Omental fat pad (tissue), 4 donors: ENCODE measurements at places on chromosomes 5 and 9.

GRCh38 chr5:53915120-53915519 lies 354.7 kb downstream of the NDUFS4 start:
- DNase-seq: no peak

DNA sequence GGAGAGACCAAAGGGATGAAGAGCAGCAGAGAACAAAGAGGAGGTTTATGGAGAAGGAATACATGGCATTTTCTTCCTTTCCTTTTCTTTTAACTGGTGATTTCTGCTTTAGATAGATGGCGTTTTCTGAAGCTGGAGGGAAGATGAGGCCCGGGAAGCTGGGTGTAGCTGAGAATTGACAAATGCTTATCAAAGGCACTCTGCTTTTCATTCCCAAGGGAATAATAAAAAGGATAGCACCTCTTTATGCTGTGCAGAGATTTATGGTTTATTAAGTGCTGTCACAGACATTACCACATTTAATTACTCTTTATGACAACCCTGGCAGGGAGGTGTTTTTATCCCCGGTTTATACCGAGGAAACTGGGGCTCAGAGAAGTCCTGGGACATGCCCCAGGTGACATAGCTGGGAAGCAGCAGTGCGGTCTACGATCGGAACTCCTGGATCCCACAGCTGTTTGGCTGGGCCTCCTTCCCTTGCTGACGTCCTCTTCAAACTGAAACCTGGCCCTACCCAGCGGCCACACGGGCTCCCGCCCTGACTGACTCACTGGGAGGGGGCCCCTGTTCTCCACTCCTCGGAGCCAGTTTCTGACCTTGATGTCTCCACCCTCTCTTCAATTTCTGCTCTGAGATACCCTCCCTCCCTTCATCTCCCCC lies 8.2 kb upstream of the EPB41L4B start:
- no peak for DNase-seq

- DNase-seq: no peak
These were observed 152.8 kb upstream of the PRLR start for GRCh38 chr5:35383041-35383440.

- no peak for DNase-seq
These were observed 234.8 kb downstream of the CSNK1G3 start for GRCh38 chr5:123746683-123747360.

DNA sequence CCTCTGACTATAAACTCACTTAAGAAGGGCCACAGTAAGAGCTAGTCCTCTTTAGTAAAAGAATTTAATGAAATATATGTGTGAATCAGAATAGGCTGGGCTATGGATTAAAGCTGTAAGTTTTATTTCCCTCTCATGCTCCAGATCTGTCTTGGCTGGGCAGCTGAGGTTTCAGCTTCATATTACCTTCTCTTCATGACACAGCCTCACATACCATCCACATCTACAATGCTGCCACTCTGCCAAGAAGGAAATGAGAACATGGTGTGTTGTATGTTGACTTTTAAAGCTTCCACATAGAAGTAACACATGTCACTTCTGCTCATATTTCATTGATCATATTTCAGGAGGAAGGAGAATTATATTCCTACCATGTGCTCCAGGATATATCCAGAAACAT lies 776.0 kb upstream of the ACO1 start:
- DNase-seq: no peak

DNA sequence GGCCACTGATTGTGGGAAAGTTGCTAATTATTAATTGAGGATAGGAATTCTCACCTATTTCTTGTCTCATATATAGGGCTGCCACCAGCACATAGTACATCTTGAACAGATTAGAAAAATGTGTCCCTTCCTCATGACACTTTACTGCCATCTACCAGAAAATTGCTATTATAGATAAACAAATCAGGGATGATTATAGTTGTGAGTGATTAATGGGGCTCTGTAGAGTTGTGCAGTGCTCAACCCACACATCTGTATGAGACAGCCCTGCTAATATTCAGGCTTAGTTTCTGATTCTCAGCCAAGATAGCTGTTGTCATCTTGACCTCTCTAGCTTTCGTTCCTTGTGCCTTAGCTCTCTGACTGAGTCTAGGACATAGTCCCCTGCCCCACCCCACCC lies 373.3 kb downstream of the TLE4 start:
- DNase-seq: no peak

DNA sequence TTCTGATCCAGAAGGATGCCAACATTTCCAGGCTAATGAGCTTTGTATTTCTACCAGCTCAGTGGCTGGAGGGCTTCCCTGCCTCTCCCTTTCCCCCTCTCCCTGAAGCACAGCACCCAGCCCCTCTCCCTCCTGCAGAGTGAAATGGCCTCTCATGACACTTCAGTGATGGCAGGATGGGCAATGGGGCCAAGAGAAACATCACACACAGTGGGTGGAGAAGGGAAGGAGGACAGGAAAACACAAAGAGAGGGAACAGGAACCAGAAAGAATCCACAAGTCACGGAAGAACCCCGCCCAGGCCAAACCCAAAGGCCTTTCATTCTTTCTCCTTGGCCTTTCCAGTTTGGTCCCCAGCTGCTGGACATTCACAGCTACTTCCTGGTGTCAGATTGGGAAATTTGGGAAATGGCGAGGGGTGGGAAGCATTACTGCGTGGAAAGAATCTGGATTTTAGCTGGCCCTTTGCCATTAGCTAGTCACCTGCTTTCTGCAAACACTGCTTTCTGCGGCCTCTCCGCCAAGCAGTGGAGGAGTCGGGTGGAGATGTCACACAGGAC lies 82.6 kb downstream of the GLDC start:
- no peak for DNase-seq

DNA sequence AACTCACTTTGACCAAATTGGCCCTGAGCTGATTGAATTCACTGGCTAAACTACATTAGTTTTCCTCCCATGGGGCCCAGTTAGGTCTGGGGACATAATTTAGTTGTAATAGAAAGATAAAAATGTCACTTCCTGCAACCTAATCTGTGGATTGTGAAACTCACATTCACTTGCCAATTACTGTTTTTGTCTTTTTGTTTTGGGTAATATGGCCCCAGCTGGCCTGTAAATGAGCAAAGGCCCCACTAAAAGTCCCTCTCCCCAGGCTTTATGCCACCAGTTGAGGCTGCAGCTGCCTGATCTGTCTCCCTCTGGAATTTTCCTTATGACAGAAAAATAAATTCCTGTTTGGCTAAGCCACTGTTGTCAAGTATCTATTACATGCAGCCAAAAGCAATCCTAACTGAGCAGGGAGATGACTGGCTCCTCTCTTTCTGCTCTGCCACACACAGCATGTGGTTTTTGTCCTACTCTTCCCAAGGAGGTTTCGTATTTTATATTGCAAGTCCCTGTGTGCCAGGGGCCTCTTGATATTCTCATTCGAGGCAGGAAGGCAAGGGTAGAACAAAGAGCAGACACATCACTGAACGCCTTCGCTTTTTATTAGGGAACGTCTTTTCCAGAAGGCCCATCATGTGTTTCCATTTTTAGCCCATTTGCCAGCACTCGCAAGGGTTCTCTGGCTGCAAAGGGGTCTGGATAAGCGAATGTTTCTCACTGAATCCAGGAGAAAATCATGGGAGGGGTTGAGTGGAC lies 24.1 kb upstream of the SLC25A48 start:
- no peak for DNase-seq

DNA sequence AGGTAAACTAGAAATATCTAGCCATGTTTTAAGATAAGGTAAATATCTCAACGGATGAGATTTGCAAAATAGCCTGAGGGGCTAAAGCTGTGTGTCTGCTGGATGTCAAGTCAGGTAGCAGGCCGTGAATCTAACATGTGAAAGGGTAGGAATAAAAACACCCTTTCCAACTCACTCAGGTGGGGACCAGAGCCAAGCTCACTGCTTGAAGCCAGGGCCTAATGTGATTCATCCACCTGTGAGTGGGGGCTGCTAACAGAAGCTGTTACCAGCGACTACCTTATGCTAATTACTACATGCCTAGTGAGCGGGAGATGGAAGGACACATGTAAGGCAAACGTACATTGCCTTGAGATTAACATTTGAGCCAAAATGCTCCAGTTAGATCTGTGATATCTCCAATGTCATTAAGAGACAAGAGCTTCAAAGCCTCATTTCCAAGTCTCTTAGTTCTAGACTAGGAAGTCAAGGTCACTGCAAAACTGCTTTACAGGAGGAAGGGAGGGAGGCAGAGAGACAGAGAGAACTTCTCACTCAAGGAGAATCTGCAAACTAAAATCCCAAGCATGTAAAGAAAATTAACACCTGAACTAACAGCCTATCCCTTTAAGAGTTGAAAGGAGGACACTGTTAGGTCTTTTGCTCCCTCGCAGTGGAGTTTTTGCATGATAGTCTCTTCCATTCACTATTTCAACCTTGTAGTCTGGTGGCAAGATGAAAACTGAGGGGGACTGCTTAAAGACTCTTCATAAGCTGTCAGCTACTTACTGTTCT lies 141.6 kb upstream of the RPS23 start:
- no peak for DNase-seq

- no peak for DNase-seq
These were observed 189.9 kb upstream of the PRLR start for GRCh38 chr5:35420200-35420599.

- DNase-seq: no peak
These were observed 117.7 kb downstream of the DOCK2 start for GRCh38 chr5:169754737-169755136.

DNA sequence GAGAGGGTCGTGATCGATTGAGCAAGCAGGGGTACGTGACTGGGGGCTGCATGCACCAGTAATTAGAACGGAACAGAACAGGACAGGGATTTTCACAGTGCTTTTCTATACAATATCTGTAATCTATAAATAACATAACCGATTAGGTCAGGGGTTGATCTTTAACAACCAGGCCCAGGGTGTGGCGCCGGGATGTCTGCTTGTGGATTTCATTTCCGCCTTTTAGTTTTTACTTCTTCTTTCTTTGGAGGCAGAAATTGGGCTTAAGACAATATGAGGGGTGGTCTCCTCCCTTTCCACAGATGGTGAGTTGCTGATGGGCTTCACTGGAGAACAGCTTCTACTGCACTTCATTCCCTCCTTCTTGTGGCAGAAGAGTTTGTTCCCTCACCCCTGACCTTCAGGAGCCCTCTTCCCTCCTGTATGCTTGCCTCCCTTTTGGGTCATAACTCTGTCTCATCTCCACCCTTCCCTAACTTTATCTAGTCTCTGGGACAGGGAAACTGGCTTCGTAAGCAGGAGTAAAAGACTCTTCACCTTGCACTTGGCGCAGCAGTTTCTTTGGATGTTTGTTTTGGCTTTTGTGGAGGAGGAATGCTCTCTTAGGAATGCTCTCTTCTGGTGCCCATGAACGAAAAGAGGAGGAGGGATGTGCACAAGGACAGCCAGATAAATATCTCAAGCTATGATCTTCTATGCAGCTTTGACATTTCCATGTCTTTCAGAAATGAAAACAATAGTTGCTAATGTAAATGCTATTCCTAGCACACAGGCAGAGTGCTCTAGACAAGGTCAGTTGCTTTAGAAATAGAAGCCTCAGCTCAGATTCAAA lies 139.8 kb upstream of the RPS23 start:
- DNase-seq: no peak

- DNase-seq: no peak
These were observed 100.1 kb upstream of the PCA3 start for GRCh38 chr9:76664120-76664519.

DNA sequence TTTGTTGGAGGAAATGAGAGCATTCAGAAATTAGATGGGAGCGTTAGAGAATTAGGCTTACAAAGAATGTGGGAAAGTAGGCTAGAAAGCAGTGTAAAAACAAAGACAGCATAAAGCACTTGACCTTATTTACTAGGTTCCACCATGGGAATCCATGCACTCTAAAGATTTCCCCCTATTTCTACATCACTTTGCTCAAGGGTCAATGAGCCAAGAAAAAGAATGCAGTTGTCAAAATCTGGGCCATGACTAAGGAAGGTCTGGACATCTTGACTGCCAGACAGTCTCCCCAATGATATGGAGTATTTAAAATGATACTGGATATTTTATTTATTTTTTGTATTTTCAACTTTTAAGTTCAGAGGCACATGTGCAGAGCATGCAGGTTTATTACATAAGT lies 3.4 kb downstream of the TLR4 start:
- DNase-seq: no peak

- DNase-seq: no peak
These were observed 15.4 kb downstream of the CCT5 start for GRCh38 chr5:10265245-10266109.

DNA sequence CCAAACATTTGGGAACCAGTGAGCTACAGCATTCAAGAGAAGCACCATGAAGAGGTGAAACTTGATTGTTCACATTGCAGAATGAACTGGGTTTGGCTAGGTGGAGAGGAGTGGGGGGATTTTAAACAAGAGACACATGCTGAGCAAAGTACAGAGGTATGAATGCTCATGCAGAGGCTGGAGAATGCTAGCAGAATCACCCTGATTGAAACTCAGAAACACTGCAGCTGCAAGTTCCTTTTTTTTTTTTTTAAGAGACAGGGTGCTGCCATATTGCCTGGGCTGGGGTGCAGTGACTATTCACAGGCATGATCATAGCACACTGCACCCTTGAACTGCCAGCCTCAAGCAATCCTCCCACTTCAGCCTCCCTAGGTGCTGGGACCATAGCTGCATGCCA lies 35.1 kb downstream of the DENND1A start:
- no peak for DNase-seq

DNA sequence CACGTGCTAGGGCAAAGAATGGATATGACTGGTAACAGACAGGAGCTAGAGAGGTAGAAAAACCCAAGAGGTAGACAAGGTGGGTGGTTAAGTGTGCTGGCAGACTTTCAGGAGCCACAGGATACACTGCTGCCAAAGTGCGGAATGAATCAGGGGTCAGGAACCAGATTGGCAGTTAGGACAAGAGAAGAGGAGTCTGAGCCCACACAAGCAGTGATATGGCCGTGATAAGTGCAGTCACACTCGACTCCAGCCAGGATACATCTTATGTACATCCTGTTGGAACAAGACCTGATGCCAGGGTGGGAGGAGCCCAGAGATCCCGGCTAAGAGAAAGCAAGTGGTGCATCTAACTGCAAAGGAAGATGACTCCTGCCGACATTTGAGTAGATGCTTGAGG lies 10.0 kb downstream of the SLIT3 start:
- DNase-seq: no peak

- no peak for DNase-seq
These were observed 17.9 kb downstream of the FGD3 start for GRCh38 chr9:92965061-92965758.

GRCh38 chr5:164013077-164013670 lies 507.8 kb downstream of the MAT2B start:
- no peak for DNase-seq

DNA sequence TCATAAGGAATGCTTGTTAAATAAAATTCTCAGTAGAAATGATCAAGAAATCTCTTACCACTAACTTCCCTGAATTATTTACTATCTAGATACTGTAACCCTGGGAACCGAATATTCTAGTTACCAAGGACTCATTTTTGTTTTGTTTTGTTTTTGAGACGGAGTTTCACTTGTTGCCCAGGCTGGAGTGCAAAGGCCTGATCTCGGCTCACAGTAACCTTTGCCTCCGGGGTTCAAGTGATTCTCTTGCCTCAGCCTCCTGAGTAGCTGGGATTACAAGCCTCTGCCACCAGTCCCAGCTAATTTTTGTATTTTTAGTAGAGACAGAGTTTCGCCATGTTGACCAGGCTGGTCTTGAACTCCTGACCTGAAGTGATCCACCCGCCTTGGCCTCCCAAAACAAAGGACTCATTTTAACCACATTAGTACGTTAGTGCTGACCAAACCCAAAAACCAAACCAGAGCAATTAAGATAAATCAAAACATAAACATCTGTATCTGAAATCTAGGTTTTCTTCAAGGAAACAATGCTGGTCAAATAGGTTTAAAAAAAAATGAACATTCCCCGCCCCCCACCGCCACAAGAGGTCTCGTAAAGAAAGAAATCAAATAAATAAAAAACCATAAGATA lies 3.7 kb downstream of the TXN start:
- no peak for DNase-seq
